ENCODE measurements at places on chromosomes 3 and 15.

GRCh38 chr15:29670266-29670665 lies 152.0 kb downstream of the TJP1 start:
- no peak for DNase-seq

GRCh38 chr3:13167829-13168228 lies 94.6 kb upstream of the IQSEC1 start:
- DNase-seq, result no peak

DNA sequence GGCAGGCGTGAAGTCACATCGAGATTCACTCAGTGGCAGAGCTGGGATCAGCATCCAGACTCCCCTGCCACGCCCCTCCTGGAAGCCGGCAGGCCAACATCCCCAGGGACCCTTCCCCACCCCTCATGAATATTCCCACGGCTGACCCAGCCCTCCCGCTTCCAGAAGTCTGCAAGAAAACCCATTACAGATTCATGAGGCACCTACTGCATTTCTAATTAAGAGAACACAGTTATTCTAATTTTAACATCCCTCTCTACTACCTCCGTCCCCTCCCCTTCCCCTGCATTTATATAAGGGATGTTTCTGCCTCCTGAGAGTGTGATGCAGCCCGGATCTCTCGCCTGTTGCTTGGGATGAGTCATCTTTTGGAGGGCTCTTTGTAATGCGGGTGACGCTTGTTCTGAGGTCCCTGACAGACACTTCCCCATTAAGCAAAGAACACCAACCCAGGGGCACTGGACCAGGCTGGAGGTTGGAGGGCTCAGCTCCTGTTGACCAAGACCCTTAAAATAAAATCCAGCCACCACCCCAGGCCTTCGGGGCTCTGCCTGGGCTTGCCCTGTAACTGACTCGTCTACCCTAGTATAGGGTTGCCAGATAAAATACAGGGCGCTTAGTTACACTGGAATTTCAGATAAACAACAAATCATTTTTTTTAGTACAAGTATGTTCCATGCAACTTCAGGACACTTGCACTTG lies 118.7 kb downstream of the NUP210 start:
- DNase-seq, result no peak

DNA sequence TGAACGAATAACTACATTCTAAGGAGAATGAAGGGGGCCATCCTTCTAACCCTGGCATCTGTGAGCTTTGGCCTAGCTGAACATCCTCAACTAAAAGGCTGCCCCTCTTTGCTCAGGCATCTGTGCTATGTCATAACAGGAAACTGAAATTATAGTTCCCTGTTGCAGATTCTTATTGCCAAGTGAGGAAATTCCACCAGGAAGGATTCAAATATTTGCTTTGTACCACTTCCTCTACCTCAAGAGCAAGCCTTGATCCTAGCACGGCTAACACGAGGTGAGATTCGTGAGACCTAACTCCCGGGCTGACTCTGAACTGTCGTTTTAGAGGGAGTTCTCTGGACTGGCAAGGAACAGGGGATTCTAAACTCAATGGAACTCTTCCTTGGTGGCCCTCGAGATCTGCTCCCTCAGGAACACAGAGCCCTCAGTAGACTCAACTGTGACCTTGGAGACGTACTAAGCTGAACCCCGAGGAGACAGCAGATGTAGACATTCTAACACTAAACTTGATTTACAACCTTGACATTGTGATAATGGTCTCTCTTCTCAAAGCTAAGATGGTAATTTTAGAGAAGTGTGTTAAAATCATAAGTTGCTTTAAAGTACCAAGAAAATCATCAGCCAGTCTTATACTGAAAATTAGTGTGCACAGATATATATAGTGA lies 4.2 kb downstream of the SPG21 start:
- DNase-seq, result no peak

Data from midbrain (tissue), 1 donor.